ENCODE measurements at places on chromosomes 5 and 9.

GRCh38 chr5:168693297-168693696, 114.1 kb upstream of the PANK3 start:
- DNase-seq = no peak

- no peak for DNase-seq
These were observed 461.5 kb downstream of the ANXA1 start for GRCh38 chr9:73613092-73613701.

DNA sequence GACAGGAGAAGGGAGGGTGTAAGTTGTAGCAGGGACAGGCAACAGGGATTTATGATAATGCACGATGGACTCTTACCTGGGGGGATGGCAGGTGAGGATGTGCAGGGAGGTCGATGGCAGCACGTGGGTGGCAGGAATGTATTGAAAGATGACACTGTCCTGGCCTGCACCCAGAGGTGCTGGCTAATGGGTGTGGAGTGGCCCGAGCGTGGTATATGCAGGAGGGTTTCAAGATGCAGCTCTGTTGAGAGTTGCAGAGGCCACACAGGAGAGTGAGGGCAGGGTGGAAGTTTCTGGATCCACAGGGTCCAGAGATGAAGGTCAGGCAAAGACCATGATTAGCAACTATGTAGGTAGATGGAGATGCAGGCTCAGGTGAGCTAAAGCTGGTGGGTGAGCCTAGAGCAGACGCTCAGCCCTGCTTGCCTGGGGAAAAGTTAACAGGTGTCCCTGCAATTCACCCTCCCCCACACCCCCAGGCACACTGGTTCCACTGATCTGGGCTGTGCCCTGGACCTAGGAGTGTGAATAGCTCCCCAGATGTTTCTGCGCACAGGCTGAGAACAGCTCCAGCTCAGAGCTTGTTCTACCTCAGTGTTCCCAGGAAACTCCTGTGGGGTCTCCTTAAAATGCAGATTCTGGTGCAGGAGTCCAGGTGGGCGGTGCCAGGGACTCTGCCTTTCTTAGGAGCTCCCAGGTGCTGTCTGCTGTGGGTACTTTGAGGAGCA, 21.5 kb upstream of the S1PR3 start:
- no peak for DNase-seq

DNA sequence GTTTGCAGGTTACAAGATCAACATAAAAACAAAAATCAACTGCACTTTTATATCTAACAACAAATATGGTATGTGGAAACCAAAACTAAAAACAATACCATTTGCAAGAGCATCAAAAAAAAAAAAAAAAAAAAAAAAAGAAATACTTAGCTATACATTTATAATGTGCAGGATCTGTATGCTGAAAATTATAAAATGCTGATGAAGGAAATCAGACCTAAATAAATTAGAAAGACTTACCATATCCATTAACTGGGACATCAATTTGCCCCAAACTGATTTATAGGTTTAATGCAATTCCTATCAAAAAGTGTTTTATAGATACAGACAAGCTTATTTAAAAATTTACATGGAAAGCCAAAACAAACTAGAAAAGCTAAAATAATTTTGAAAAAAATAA, 60.4 kb upstream of the OTP start:
- DNase-seq = no peak

GRCh38 chr9:130045725-130046450, 2.9 kb upstream of the FNBP1 start:
- DNase-seq = no peak

GRCh38 chr9:135224921-135225541, 137.6 kb downstream of the OLFM1 start:
- DNase-seq = no peak

GRCh38 chr5:1875281-1875842, 7.4 kb downstream of the IRX4 start:
- DNase-seq = no peak

DNA sequence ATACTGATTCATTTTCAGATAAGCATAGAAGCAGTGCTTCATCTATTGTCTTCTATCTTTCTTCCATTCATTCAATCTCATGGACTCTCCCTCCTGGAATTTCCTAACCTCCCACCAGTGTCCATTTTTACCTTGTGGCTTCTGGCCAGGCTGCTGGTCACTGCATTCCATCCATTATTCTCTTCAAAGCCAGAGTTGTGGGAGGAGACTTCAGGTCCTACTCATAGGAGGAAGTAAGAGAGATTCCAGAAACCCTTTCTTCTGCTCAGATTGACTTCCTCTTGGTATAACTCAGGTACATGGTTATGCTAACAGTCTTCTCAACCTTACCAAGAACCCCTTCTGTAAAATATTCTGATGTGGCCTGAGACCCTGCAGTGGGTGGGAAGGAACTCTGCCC, 153.3 kb upstream of the SLC12A2 start:
- DNase-seq = no peak

GRCh38 chr9:136385015-136385414, 11.5 kb upstream of the CARD9 start:
- no peak for DNase-seq

GRCh38 chr5:56717253-56717987, 97.9 kb upstream of the MAP3K1 start:
- no peak for DNase-seq

DNA sequence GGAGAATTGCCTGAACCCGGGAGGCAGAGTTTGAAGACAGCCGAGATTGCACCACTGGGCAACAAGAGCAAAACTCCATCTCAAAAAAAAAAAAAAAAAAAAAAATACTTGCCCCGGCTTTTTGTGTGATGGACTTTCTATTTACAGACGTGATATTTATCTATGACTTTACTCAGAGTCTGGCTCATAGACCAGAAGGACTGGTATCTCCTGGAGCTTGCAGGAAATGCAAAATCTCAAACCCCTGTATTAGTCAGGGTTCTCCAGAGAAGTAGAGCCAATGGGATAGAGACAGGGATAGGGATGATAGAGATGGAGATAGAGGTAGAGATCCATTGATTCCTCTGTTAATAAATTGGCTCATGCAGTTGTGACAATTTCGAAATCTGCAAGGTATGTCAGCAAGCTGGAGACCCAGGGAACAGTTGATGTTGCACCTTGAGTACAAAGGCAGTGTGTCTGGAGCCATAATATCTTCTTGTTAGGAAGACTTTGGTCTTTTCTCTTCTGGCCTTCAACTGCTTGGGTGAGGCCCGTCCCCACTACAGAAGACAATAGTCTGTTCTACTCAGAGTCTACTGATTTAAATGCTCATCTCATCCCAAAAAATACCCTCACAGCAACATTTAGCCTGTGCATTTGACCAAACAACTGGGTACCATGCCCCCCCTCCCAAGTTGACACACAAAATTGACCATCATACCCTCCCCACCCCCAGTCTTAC, 195.4 kb upstream of the MSX2 start:
- DNase-seq = no peak

DNA sequence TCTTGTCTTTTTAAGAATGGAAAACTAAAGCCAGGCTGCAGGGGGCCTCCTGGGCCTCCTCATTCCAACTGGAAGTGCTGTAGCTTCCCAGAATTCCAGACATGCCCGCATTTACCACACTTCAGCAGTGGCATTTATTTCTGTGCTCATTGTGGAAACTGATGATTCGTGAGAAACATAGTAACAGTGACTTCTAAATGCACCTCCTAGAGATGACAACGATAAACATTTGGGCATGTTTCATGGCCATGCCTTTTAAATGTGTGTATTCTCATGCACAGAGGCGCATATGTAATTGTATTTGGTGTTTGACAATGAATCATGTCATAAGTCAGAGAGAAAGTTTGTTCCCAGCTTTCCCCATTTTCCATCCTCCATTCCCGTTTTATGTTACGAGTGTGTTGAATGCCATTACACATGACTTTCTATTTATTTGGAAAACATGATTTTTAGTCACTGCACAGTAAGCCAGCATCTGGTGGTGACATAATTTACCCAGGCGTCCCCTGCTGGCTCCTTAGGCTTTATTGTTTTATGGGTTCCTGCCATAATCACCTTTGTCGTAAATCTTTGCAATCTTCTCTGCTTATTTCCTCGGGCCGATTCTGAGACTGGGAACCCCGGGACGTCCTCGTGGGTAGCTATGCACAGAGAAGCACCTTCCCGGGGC, 68.8 kb upstream of the FCN2 start:
- no peak for DNase-seq

DNA sequence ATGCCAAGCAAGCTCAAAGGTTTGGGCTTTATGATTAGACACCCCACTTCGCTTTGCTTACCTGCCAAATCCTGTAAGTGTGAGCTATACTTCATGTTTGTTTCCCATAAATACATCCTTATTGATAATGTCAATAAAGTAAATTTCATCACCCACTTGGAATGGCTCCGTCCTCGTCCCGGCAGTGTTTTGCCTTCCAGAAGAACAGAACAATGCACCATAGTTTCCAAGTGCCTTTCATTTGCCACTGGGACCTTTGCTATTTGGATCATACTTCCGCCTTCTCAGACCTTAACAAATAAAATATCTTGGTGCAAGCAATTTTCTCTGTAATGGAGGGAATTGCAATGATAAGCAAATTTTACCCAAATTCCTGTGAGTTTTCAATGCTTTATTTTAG, 229.3 kb downstream of the PIK3R1 start:
- no peak for DNase-seq

GRCh38 chr5:102603670-102604069, 104.9 kb upstream of the SLCO6A1 start:
- DNase-seq = no peak

- DNase-seq = no peak
These were observed 550 bp downstream of the CORO2A start for GRCh38 chr9:98191671-98192502.

DNA sequence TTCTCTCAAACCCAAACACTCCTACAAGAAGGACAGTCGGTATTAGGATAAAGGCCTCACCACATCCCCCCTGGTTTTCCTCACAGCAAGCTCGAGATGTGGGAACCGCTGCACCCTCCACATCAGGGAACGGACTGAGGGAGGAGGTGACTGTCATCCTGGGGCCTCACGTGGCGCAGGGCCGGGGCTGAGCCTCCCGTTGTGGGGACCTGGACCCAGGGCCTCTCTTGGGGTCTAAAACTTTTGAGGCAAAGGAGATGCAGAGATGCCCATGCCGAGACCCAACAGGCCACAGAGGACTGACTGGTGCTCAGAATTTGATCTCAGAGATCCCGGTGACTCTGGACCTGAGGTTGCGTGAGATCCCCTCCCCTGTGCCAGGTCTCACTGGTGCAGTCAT, 72.7 kb downstream of the MRPL36 start:
- DNase-seq = no peak

Data from C1 segment of cervical spinal cord (tissue), 14 donors.